SJCRH30 (cell line): ENCODE measurements at places on chromosomes 12 and 14. TPM values are rescaled to one million over a fixed set of nuclear protein-coding genes. Genes with fewer than 3 reads are reported as not detected.

Gene NOS1
- total RNA-seq, result 119 and 131 TPM in 2 replicates

Gene ARHGAP9
- total RNA-seq, result 5.7 and 9.3 TPM in 2 replicates

Gene OTX2
- total RNA-seq, result not detected in 2 replicates

Gene PMCH
- total RNA-seq, result not detected in 2 replicates

Gene RAD51B
- 12.0 and 13.3 TPM in 2 replicates for total RNA-seq

Gene DNAI7
- total RNA-seq, result not detected in 2 replicates
